Body of pancreas (tissue), 4 donors: ENCODE measurements at places on chromosomes 2 and 18.

GRCh38 chr2:215557701-215558100 lies 121.8 kb upstream of the FN1 start:
- no peak for DNase-seq

DNA sequence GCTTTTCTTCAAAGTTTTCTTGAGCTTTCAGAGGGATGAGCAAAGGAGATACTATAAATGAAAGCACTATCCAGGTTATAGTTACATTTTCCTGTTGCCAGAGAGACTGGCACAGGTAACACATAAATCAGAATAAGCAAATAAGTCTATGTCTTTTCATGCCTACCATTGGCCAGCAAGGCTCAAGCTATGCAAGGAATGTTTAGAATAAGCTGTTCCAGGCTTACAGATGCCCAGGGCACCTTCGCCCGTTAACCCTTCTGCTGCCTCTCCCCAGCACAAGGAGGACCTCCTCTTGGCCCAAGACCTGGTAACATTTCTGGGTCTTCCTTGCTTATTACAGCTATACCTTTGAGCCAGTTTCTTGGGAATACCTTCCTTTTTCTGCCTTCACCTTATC lies 233.7 kb upstream of the MEIS1 start:
- DNase-seq: no peak

DNA sequence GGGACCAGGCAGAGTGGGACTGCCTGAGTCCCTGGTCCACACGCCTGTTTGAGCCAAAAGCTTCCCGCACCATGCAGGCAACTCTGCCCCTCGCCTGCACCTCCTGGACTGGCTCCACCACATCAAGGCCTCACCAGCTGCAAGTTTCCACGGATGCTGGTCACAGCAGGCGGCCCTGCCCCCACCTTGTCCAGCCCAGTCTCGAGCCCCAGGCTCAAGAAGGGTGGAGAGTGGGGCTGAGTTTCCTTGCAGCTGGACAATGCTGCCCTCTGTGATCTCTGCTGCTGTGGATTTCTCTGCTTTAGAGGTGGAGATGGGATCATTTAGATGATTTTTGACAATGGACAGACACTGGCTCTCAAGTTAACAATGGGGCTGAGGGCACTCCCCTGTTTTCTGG lies 74.9 kb downstream of the MTCL1 start:
- DNase-seq: peak; percentile 55

DNA sequence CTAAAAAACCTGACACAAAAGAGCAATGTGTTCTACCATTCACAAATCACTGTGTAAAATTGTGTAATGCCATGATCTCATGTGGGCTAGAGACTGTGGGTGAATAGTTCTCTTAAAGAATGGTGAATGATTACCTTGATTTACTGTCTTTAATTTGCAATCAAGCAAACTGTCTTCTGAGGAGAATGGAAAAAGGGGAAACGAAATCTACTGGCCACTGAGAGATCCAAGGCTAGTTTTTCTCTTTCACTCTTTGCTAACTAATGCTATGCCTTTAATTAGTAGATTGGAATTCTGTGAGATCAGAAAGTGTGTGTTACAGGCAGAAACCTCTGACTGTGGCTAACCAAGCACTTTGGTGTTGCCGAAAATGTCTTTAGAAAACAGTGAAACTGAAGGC lies 422.7 kb downstream of the TGIF1 start:
- DNase-seq: no peak

DNA sequence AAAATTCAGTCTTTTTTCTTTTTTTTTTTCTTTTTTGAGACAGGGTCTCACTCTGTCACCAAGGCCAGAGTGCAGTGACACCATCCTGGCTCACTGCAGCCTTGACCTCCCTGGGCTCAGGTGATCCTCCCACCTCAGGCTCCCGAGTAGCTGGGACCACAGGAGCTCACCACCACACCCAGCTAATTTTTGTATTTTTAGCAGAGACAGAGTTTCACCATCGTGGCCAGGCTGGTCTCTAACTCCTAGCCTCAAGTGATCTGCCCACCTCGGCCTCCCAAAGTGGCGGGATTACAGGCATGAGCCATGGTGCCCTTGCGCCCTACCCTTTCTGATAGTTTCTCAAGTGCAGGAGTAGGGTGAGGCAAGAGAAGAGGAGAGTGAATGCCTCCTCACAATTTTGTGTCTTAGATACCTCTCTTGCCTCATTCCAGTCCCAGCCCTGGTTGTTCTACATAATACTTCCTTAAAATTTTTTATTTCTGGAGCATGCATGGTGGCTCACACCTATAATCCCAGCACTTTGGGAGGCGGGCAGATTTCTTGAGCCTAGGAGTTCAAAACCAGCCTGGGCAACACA lies 68.2 kb upstream of the CAB39 start:
- DNase-seq: no peak

GRCh38 chr2:179677077-179677688 lies 184.2 kb downstream of the ZNF385B start:
- DNase-seq: no peak

GRCh38 chr2:28393114-28393836 lies 617 bp downstream of the FOSL2 start:
- DNase-seq: peak; percentile 73

GRCh38 chr18:56716692-56717146 lies 65.6 kb downstream of the WDR7 start:
- no peak for DNase-seq

DNA sequence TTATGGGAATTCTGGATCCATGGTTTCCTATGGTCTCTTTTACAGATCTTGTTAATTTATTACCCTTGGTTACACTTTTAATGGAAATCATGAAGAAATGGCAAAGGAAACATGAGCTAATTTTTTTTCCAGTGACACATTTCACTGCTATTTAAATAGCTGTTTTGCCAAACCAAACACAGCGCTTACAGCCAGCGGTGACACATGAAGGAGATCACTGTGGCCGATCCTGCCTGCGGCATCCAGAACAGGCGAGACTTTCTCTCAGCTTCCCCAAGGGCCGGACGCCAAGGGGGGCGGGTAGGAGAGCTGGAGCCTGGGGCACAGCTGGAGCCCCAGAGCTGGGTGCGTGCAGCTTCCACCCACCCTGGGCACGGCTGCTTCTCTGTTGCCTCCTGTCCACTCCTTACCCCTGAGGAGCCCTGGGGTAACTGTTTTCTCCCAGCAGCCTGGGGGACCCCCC lies 81.4 kb upstream of the PKDCC start:
- peak; percentile 81 for DNase-seq
